Spleen (tissue), 13 donors: ENCODE measurements at places on chromosomes 2 and 18. TPM values are rescaled to one million over a fixed set of nuclear protein-coding genes. Genes with fewer than 3 reads are reported as not detected.

GRCh38 chr18:64097497-64097896, 51.4 kb downstream of the LINC00305 start:
- no peak for DNase-seq

- DNase-seq: no peak
Observed at GRCh38 chr18:43248610-43249249, 28.6 kb downstream of the SYT4 start.

DNA sequence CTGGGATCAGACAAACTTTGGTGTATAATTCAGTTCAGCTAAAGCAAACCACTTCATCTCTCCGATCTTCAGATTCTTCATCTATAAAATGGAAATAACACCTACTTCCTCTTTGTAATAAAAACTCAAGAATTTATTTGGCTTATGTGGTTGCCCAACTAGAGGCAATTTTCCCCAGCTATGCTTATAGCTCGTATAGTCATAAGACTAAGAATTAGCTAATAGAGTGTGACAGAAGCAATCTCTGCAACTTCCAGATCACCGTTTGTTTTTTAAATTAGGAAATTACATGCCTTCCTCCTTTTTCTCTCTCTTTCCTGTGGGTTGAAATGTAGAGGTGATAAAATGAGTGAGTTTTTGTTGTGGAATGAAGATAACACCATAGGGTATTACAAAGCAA, 35.3 kb upstream of the KCNF1 start:
- DNase-seq: no peak

DNA sequence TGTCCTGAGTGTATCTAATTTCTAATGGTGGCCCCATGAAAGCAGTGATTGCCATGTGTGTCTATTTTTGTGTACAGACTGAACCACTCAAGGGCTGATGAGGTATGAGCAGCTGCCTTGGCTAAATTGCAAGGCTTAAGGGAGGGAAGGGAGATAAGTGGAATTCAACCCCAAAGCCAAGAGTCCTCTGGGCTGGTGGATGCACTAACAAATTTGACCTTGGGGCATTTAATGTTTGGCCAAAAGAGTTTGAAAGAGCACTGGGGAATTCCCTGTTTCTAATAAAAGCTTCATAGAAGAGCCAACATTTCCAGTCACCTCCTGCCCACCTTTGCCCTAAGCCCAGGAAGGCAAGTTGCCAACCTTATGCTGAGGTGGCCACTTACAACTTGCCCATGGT, 172.1 kb downstream of the SETBP1 start:
- no peak for DNase-seq

DNA sequence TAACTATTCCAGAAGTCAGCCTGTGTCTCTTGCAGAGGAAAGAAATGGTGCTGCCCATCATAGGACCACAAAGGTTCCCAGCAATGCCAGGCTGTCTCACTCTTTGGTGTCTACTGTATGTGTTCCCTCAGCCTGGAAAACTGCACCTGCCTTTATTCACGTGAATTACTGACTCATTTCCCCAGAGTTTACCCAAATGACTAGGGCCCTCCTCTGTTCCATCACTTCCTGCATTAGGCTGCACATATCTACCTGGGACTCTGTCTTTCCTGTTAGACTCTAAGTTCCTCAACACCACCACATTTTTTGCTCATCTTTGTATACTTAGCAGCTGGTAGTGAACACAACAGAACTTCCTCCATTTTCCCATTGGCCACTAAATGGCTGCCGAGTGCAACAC, 188.3 kb downstream of the FHOD3 start:
- no peak for DNase-seq

GRCh38 chr2:109120166-109120565, 8.8 kb upstream of the SH3RF3 start:
- no peak for DNase-seq

- no peak for DNase-seq
Observed at GRCh38 chr2:44397447-44398175, 35.9 kb downstream of the CAMKMT start.

GRCh38 chr2:8116661-8117060, 565.2 kb upstream of the ID2 start:
- no peak for DNase-seq

- DNase-seq: no peak
Observed at GRCh38 chr2:134758633-134759032, 39.8 kb upstream of the TMEM163 start.

- no peak for DNase-seq
Observed at GRCh38 chr2:26754972-26755670, 9.0 kb upstream of the SLC35F6 start.

DNA sequence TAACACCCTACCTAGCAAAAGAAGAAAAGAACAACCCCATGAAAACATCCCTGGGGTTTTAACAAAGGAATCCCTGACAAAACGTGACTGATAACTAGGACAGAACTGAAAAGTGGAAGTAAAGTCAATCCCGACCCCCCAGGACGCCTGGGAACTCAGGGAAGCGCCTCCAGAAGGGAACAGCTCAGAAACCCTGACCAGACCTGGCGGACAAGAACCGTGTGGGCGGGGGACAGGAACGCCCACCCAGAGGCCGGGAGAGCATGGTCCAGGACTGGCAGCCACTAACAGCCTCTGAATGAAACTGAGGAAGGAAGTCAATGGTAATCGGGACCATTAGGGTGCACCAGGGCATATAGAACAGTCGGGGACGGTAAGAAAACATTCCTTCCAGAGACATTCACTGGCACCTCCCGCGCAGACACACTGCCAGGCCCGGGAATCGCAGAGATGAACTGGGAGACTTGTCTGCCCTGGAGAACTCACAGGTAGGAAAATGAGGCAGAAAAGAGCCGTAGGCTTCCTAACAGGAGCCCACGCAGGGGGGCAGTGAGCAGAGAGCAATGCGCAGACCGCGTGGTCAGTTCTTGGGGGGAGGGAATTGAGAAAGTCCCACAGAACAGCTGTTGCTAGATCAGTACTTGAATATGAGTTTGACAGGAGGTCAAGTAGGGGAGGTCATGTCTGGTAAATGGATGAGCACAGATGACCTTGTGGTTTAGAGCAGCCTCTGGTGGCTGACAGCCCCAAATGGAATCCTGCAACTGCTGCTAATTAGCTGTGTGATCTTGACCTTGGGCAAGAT, 1.3 kb upstream of the TBC1D8 start:
- DNase-seq: peak; percentile 82

DNA sequence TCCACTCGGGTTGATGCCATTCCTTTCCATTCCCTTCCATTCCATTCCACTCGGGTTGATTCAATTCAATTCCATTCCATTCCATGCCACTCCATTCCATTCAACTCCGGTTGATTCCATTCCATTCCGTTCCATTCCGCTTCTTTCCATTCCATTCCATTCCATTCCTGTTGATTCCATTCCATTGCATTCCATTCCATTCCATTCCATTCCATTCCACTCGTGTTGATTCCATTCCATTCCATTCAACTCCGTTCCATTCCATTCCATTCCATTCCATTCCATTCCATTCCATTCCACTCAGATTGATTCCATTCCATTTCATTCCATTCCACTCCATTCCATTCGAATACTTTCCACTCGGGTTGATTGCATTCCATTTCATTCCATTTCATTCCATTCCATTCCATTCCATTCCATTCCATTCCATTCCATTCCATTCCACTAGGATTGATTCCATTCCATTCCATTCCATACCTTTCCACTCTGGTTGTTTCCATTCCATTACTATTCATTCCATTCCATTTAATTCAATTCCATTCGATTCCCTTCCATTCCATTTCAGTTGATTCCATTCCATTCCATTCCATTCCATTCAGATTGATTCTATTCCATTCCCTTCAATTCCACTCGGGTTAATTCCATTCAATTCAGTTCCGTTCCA, 1141.8 kb downstream of the RPIA start:
- no peak for DNase-seq

GRCh38 chr2:241386519-241386918, 30.4 kb downstream of the FARP2 start:
- no peak for DNase-seq

DNA sequence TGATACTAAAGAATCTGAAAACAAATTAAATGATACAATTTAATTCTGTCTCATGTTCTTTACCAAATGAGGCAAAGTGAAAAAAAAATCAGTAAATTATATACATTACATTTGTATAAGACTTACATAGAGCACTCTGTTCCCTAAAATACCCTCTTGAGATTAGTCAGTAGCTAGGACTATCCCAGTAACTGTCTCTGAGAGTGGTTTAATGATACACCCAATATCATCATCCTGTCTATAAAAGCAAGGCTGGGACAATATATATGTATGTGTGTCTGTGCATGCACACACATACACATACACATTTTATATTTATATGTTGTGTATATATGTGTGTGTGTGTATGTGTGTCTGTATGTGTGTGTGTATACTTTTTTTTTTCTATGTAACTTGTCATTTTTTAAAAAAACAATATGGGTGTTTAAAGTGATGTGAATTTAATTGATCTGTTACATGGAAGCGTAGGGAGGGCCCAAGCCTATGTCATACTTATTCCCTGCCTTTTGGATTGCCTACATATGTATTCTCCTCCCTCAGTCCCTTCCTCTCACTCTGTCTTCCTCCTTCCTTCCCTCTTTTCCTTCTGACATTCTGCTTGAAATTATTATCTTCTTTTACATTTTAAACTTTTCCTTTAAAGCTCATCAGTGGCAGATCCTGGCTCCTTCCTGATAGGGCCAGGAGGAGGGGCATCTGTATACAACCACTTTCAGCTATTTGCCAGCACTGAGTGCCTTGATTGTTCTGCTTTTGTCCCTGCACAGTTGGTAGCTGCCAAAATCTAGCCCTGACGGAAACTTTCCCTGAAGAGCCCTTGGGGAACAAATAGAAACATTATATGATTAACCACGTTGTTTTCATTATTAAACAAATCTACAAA, 6.8 kb downstream of the ASXL3 start:
- DNase-seq: no peak

DNA sequence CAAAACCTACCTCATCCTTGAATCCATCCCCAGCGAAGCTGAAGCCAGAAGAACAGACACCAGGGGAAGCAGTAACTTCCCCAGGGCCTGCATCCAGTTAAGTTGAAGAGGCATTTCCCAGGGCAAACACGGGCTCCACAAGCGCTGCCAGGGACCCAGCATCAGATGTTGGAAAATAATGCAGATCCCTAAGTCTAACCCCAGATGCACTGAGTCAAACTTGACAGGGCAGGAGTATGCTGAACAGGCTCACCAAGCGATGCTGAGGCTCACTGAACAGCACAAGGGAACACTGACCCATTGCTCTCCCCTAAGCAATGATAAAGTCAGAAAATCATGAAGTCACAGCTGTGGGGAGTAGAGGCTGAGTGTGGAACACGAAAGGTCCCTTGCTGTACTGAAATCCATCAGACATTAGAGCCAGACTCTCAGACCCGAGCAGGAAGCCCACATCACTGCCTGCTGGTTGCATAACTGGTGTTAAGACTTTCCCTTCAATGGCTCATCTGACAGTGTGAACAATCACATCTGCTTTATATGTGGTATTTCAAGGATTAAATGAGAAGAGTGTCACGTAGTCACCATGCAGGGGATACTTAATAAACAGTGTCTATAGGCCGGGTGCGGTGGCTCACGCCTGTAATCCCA, 36.2 kb downstream of the TNS1 start:
- no peak for DNase-seq

- DNase-seq: no peak
Observed at GRCh38 chr2:226234187-226234586, 565.4 kb downstream of the IRS1 start.

DNA sequence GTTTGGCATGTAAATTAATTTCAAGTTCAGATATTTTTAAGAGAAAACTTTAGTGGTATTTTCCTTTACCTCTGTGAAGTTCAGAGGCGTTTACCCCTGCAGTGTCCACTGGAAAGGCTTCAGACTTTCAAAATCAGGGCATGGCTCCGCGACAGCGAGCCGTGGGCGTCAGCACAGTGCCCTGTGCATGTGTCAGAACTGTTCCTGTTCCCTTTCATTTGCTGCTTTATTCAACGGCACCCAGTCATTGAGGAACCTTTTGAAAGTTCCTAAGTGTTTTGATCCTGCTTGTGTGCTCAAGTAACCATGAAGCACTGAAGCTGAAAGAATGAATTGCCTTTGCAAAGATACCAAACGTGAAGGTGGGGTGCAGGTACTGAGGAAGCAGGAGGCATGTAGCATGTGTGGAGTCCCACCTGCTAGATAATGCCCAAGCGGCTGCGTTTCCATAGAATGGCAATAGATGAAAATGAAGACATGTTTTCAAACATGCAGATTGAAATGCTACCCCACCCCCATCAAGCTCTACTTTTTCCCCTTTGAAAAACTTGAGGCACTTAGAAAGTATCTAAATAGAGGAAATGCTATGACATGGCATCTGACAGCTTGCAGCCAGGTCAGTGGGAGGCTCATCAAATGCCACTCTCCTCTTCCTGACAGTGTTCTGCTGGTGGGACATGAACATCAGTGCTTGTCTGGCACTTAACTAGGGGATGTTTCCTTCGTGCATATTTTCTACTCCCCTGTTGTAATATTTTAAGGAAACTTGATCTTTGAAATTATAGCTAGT, 148.6 kb downstream of the ZNF236 start:
- peak; percentile 70 for DNase-seq

DNA sequence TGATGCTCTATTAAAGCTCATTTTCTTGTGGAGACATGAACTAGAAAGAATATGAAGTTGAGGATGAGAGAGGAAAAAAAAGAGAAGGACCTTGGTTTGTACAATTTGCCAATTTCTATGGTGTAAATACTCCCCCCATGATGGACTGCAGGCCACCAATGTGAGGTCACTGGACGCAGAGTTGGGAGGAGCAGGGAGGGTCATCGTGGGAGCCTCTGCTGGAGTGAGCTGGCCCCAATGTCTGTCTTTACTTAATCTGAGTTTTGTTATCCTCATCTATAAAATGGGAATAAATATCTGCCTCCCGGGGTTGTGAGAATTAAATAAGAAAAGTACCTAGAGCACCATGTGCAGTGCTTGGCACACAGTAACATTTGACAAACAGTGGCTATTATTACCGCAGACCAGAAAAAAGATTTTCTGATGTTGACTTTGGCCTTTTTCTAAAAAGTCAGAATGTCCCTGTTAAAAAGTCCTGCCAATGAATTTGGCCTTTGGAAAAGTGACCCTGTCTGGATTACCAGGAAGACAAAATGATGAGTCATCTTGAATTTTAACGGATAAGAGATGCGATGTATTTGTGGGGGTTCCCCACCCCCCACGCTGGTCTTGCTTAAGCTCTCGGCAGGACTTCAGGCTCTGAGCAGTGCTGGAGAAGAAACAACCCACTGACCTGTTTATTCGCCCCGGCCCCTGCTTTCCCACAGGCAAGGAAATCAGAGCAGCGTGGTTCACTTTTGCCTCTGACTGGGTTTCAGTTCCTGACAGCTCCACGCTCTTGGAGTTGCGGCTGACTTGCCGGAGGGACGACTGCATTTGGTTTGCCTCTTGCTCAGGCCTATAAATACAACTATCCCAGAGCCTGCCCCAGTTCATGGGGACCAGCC, 50.3 kb upstream of the FOSL2 start:
- peak; percentile 57 for DNase-seq

- no peak for DNase-seq
Observed at GRCh38 chr2:64978514-64979268, 10.5 kb upstream of the SLC1A4 start.

- DNase-seq: peak; percentile 15
Observed at GRCh38 chr2:10559634-10560224, 111.6 kb upstream of the ODC1 start.

B3GNT2 gene
- 8.5 TPM for polyA plus RNA-seq

SPEG gene
- 4.9 TPM for polyA plus RNA-seq

GAREM2 gene
- 1.1 TPM for polyA plus RNA-seq

IL18R1 gene
- 3.6 TPM for polyA plus RNA-seq

RAB12 gene
- polyA plus RNA-seq: 28.9 TPM

HOXD10 gene
- polyA plus RNA-seq: not detected

PRR30 gene
- polyA plus RNA-seq: not detected

OTOF gene
- polyA plus RNA-seq: 0.06 TPM
